Activated CD4-positive, alpha-beta T cell treated with anti-CD3 and anti-CD28 coated beads, Interleukin-2, amount 50 U/mL, for 24 hours (primary cell): ENCODE measurements at places on chromosomes 11 and 22.

GRCh38 chr11:82046778-82047177 lies 686.9 kb downstream of the FAM181B start:
- DNase-seq: no peak

GRCh38 chr11:122209619-122210366 lies 93.8 kb upstream of the BLID start:
- DNase-seq: no peak

GRCh38 chr11:13280092-13280722 lies 2.6 kb downstream of the BMAL1 start:
- no peak for DNase-seq

DNA sequence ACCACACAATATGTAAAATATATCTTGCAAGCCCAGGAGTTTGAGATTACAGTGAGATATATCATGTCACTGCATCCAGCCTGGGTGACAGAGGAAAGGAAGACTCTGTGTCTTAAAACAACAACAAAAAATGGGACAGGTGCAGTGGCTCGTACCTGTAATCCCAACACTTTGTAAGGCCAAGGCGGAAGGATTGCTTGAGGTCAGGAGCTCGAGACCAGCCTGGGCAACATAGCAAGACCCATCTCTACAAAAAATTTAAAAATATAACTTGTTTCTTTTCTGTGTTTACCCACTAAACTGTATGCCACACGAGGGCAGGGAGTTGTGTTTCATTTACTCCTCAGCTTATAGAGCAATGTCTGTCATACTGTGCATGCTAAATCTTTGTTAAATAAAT lies 3.1 kb downstream of the ZNF280A start:
- DNase-seq: no peak

GRCh38 chr11:102283116-102283485 lies 34.2 kb upstream of the BIRC3 start:
- DNase-seq: no peak

GRCh38 chr11:96299155-96299888 lies 43.7 kb downstream of the MAML2 start:
- DNase-seq: no peak

DNA sequence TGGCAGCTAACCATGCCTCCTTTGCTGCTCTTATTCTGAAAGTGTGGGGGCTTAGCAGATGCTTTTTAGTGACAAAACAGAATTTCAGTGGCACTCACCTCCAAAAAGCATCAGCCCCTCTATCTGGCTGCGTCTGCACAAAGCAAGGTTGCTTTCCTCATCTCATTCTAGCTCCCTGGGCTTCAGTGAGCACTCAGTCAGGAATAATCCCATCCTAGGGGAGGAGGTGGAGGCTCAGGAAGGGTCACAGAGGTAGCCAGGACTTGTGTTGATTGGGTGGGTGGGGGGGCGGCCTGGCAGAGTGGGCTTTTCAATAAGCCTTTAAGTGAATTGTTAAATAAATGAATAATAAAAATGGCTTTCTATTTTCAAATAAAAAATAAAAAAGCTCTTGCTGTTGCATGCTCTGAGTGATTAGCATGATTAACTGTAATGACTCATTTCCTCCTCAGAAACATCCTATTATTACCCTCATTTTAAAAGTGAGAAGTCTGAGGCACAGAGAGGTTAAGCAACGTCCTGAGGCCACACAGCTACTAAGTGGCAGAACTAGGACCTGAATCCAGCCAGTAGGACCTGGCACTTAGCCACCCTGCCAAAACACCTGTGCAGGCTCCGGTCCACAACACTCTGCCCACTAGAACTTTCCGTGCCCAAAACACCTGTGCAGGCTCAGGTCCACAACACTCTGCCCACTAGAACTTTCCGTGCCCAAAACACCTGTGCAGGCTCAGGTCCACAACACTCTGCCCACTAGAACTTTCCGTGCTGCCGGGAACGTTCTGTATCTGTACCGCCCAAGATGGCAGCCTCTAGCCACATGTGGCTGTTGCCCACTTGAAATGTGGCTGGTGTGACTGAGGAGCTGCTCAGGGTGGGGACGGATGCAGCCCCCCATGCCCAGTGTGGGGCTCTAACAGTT lies 5.5 kb downstream of the B3GAT1 start:
- DNase-seq: no peak

DNA sequence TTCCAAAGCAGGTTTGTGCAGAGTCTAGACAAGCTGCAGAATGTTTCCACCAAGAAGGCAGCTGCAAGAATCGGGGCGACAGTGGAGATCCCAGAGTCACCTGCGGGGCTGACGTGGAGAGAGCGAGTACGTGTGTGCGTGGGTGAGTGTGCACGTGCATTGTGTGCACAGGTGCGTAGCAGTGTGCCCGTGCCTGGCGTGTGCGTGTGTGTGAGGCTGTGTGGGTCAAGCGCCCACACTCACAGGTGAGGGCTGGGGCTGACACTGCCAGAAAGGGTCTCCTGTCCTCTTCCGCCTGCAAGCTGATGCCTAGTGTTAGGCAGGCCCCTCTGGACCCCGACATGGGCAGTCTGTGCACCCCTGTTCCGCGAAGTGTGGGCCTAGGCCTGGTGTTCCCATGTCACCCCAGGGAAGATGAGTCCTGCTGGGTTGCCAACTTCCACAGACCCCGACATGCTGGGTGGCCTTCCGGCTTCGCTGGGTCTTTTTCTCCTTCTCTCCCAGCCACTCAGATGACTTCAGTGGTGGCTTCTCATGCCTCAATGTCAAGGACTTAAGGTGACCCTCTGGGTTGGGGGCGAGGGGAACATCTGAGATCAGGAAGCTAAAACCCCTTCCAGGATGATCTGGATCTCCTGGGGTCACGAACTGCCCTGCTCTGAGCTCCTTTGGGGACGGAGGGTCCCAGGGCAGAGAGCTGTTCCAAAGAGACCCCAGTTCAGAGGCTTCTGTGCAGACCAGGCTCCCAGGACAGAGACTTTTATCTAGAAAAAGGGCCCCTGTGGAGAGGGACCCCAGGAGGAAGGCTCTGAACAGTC lies 10.4 kb upstream of the SYT8 start:
- no peak for DNase-seq

GRCh38 chr11:69513663-69514224 lies 32.3 kb downstream of the LINC01488 start:
- no peak for DNase-seq

DNA sequence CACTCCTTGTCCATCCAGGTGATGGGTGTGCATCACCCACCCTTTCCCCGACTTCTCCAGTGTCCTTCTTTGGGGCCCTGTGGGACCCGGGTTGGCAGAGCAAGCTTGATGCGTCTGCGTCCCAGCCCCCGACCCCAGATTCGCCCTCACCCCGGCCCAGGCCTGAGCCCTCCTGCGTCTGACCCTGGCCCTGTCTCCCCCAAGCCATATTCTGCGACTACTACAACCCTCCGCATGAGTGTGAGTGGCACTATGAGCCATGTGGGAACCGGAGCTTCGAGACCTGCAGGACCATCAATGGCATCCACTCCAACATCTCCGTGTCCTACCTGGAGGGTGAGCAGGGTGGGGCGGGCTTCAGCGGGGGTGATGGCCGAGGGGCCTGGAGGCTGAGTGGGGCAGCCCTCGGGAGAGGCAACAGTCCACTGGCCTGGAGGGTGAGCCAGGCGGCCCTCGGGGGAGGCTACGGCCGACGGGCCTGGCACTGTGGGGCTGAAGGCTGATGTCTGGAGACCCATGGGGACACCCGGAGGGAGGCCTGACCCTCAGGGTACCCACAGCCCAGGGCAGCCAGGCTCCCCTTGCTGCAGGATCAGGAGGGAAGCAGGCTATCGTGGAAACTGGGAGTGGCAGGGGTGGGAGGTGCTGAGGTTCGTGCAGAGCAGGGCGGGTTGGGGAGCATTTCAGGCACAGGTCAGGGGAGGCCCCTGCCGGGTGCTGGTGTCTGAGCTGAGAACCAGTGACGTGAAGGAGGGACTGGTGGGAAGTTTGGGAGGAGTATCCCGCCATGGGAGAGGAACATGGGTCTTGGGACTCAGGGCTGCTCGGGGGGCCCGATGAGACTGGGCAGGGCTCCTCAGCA lies 15.3 kb downstream of the MUC2 start:
- no peak for DNase-seq

GRCh38 chr22:29071261-29072045 lies 1.4 kb upstream of the KREMEN1 start:
- peak; percentile 13 for DNase-seq

GRCh38 chr11:6603287-6604080 lies at the start of the genes ILK and RRP8:
ILK (plus strand) TSS chr11:6603774; CDS start chr11:6604272, 498 bp downstream.
RRP8 (minus strand) TSS chr11:6603616; CDS start chr11:6603502, 114 bp downstream.
- peak; percentile 80 for DNase-seq
